ENCODE measurements at places on chromosomes 7 and 10.

DNA sequence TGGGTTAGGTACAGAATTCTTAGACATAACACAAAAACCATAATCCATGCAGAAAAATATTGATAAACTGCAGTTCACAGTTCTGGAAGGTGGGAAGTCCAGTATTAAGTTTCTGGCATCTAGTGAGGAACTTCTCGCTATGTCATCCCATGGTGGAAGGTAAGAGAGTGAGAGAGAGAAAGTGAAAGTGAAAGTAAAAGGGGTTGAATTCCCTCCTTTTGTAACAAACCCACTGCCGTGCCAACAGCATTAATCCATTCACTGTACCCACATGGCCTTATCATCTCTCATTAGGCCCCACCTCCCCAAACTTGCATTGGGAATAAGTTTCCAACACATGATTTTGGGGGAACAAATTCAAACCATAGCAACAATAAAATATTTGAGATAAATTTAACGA, 17.1 kb downstream of the ZNF485 start:
- no peak for DNase-seq

DNA sequence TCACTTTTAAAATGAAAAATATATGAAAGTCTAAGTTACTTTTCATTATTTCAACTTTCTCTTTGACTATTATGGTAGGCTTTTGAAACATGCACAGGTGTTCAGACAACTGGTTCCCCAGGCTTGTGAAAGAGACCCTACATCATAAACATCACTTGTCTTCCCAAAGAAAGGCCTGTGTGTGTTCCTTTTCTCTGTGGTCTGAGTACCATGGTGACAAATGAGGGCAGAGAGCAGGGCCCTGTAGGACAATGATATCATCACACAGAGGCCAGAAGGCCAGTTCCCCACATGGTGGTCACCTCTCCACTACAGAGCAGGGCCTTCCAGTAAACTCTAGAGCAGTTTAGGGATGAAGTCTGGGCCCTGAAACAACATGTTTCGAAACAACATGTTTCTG, 288.8 kb downstream of the USP6NL start:
- DNase-seq: no peak

GRCh38 chr10:14532473-14533251, 201.9 kb upstream of the FRMD4A start:
- DNase-seq: no peak

GRCh38 chr10:101040061-101040460, 9.0 kb downstream of the SFXN3 start:
- DNase-seq: no peak

DNA sequence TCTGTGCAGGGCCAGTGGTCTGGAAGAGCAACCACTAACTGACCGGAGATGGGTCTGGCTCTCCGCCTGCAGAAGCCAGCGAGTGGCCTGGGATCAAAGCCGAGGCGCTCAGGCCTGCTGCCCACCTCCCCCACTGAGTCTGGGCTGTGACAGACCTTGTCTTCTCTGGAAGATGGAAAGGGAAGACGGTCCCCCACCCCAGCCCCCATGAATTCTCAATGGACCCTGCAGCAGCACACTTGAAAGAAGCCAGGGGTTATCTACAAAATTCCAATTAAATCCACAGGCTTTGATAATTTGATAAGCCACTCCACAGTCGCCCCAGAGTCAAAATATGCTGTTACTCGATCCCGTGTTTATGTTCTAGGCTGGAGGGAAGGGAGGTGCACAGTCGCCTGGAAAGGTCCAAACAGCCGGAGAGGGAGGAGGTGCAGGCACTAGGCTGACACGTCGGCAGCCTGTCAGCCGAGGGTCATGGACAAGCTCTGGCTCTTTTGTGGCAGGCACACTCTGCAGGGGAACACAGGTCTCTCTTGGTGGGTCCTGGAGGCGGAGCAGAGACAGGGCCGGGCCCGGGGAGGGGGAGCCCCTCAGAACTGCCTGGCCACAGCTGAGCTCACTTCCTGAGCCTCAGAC, 134.9 kb downstream of the SH3PXD2A start:
- no peak for DNase-seq

DNA sequence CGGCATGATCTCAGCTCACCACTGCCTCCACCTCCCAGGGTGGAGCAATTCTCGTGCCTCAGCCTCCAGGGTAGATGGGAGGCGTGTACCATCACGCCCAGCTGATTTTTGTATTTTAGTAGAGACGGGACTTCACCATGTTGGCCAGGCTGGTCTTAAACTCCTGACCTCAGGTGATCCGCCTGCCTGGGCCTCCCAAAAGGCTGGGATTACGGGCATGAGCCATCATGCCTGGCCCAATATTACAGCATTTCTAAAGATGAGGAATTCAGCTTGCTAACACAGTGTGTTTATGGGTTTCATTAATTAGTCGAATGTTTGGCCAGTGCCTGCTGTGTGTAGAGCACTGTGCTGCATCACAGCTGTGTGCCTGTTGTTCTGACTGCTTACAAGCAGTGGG, 3.7 kb downstream of the WDR37 start:
- DNase-seq: no peak
